ENCODE measurements at places on chromosomes 1 and 21.
A peak's percentile ranks its signal among the peaks of the same experiment; 100 is the strongest.

GRCh38 chr1:189036628-189037027 lies 1441.0 kb downstream of the BRINP3 start:
- no peak for DNase-seq

GRCh38 chr1:27418326-27419185 lies 26.1 kb downstream of the GPR3 start:
- peak; percentile 94 for DNase-seq

DNA sequence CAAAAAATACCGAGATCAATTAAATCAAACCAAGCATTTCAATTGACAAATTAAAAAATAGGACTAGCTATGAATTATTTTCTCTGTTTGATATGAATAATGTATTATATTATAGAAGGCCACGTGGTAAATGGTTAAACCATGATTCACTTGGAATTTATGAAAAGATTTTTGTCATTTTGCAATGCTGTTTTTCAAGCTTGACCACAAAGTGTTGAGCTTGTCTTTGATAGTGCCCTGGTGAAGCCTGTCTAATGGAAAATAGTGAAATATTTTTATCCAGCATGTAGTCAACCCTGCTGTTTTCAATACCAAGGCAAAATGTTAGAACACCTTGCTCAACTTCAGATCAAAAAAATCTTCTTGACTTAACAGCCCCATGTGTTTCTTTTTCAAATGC lies 288.0 kb upstream of the PRMT6 start:
- DNase-seq: peak; percentile 47

DNA sequence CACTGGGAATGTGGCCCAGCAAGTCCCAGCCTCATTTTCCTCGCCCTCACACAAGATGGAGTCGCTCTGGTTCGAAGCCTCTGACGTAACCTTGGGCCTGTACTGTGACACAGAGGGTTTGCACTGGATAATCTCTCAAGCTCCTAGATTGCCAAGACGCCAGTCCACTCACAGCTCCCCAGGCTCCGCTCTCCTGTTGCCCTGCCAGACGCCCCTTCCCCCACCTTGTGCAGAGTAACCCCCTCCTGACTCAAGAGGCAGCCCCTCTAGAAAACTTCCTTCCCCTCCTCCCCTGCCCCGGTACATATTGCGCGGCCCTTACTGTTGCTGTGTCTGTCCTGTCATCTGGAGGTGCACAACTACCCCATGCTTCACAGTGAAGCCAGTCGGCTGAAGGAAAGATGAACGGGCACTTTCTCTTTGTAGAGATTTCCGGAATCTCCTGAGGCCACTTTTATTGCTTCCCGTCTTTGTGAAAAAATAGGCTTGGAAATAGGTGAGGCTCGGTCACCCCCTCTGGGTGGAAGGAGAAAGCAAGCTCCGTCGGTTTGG lies 981 bp upstream of the KIAA1614 start:
- DNase-seq: no peak

GRCh38 chr1:154839691-154840090 lies 30.4 kb downstream of the KCNN3 start:
- no peak for DNase-seq

Measured in brain microvascular endothelial cell (primary cell).